Choroid plexus epithelial cell (primary cell): ENCODE measurements at places on chromosomes 3 and 15.
A peak's percentile ranks its signal among the peaks of the same experiment; 100 is the strongest.

GRCh38 chr15:65326818-65327217 is 22.3 kb downstream of the RNU5B-1 start:
- DNase-seq: no peak

GRCh38 chr3:14307656-14308302 is 94.6 kb upstream of the SLC6A6 start:
- DNase-seq: no peak

GRCh38 chr3:186760897-186761447 is 22.4 kb upstream of the EIF4A2 start:
- DNase-seq: no peak

DNA sequence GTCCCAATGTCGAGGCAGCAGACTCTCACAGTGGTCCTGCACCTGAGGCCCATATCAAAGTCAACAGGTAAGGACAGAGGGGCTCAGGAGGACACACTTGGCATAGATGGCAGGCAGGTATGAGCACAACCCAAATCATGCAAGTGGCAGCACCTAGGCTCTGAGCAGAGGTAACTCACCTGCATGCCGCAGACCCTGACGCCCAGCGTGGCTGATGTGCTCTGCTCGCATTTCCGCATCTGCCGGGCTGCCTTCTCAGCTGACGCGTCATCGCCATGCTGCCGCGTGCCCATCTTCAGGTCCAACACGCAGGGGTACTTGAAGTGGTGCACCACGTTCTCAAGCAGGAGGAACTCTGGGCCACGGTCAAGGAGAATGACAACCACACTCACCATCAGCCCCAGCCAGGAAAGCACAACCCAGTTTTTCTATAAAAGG is 4.2 kb upstream of the GMPPB start:
- no peak for DNase-seq

DNA sequence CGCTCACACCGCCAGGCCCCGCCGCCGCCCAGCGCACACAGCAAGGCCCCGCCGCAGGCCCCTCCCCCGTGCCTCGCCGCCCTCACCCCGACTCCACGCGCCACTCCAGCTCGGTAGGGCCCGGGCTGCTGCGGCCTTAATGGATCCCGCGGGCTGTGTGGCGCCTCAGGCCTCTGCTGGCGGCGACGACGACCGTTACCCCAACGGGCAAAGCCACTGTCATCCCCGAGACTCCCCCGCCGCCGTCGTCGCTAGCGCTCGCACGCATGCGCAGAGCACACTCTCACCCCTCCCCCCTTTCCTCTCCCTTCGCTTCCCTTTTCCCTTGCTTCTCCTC is at the start of gene MSL2:
Gene MSL2 (minus strand): TSS at position 272 of the 337 bp plus-strand sequence. CDS start 1,222 bp downstream, outside the sequence.
- DNase-seq: no peak

DNA sequence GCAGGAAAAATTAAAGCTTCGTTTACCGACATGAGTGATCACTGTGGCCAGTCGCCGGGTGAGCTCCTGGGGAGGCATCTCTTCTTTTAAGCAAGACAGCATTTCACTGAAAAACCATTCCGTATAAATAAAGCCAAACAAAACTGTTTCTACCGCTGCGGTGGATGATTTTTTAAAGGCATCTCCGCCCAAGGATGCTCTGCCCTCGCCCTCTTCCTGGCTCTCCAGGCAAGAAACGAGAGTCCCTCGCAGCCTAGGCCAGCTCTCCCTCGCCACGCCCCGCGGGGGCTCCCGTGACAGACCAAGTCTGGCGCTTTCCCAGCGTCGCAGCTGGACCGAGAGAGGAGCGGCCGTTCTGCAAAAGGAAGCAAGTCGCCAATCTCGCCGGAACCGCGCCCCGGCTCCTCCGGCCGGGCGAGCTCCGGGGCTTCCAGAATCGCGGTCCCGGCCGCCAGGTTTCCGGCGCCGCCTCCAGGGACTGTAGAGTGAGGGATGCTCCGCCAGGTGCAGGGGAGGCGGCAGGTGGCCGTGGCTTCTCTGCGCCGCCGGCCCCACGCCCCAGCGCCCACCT is 458 bp downstream of the MCF2L2 start:
- peak; percentile 35 for DNase-seq

DNA sequence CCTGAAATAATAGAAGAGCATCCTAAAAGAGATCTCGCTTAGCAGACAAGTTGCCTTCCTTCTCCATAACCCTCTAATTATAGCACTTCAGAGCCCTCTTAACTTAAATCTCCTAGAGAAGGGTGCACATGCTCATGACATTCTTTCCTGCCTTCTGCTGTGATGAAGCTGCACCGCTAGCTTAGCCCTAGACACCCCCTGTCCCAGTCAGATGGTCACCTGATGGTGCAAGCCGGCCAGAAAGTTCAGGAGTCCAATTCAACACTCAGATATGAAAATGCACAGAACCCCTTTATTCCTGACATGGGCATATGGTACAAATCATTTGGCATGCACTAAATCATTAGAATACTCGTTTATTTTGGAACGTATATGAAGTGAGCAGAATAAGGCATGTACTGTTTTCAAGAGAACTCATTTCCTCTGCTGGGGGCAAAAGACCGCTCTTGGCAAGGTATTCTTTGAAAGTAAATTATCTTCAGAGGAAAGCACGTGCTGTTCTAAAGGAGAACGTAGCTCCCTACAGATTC is 420.4 kb upstream of the PROK2 start:
- DNase-seq: no peak

- DNase-seq: peak; percentile 45
These were observed 13.2 kb upstream of the STAB1 start for GRCh38 chr3:52481819-52482521.

- no peak for DNase-seq
These were observed 62.8 kb downstream of the SGO1 start for GRCh38 chr3:20123131-20123652.

GRCh38 chr3:16671690-16672089 is 66.5 kb upstream of the DAZL start:
- DNase-seq: no peak

- peak; percentile 29 for DNase-seq
These were observed 576.4 kb downstream of the FOXP1 start for GRCh38 chr3:71006810-71007785.

DNA sequence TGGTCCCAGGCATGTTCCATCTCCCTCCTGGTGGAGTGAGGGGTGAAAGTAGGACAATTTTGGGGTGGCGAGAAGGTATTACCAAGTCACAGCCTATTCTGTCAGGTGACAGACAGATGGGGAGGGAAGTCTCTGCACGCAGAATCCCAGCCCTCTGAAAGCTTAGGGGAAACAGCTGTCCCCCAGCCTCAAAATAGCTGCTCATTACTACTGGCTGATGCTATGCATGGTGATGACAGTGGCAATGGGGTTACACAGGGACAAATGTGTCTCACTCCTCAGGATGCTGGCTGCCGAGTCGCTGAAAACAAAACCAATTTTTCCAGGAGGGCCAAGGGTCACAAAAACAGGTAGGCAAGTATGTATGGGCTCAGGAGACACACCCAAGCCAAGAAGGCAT is 68.8 kb upstream of the OXTR start:
- no peak for DNase-seq

DNA sequence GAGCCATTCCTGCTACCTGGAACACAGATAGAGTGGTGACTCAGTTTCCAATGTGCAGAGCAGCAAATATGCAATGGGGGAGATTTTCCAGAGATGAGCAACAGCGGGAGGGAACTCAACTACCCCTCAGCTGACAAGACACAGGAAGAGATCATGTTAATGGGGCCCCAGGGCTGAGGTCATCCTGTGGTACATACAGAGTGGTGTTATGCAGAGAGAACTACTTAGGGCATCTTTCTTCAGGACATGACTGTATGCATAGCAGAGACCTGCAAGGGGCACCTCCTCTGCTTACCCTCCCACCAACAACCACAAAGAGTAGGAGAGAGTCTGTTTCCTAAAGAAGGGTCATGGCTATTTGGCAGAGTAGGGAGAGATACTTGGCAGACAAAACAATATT is 6.8 kb upstream of the TBC1D5 start:
- DNase-seq: no peak

GRCh38 chr3:191280111-191280510 is 49.1 kb upstream of the CCDC50 start:
- no peak for DNase-seq

- DNase-seq: peak; percentile 23
These were observed 166.2 kb upstream of the SEMA6D start for GRCh38 chr15:47551079-47551478.

DNA sequence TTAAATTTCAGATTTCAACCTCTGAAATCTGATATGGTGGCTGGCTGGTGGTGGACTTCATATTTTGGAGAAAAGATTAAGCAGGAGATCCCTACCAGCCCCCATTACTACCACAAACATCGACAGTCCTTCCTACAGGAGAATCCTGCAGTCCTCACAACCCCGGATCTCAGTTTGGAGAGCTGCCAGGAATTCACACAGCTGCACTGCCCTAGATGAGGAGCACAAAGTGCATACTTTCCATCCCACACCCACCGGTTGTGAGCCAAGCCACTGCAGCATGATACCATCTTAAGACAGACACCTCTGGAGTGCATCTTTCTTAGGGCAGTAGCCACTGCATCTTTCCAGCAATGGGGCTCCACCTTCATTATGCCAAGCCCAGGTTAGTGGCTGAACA is 185.5 kb upstream of the GPR149 start:
- DNase-seq: peak; percentile 0

- DNase-seq: no peak
These were observed 116.0 kb upstream of the LRRN1 start for GRCh38 chr3:3683261-3683660.

- DNase-seq: no peak
These were observed 267.3 kb downstream of the GAP43 start for GRCh38 chr3:115890579-115890978.
